ENCODE measurements at places on chromosomes 6 and 20.

DNA sequence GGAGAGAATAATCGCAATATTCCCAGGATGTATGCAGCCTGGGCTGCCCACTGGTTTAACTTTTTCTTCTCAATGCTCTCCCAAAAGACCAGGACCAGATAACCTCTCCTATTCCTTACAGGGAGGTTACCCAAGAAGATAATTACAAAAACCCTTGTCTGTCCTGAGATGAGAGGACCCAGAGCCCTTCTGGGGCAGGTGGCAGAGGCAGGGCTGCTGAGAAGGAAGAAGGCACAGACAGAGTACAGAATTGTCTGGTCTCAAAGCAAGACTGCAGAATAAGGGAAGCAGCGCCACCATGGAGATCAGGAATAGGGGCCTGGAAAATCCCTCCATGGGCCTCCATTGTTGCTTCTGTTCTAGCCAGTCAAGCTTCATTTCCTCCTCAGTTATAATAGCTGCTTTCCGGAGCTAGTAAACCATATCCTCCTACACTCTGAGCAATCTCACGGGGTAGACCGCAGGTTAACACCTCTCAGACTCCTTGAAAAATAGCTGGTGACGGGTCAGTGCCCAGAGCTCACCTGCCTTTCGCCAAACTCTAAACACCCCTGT lies 463 bp upstream of the HLA-DMB start:
- DNase-seq = no peak

DNA sequence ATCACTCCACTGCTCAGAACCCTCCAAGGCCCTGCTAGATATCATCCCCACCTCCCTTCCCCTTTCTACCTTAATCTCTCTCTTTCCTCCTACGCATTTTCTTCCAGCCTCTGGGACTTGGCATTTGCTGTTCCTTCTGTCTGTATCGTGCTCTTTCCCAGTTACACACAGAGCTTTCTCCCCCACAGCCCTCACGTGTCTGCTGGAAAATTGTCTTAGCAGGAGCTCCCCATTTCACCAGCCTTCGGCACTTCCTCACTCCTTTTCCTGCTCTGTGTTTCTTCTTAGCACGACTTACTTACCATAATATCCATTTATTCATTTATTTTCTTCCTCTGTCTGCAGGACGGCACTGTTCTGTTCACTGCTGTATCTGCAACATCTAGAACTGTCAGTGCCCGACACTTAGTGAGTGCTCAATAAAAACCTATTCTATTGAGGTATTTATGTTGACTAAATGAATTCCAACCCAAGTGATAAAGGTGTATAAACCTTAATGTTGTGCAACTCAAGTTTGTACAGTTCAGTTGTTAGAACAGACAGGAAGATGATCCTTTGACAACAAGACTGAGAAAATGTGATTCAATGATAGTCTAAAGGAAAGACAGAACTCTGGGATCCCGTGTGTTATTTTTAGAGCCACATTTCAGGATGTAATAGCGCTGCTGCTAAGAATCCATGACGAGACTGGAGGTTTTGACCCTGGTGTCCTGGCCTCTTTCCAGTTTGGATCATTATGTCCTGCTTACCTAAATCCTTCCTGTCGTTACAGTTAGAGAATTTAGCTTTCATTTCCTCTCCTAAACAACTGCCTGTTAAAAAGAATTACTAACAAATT lies 170.1 kb upstream of the LAMP5 start:
- no peak for DNase-seq

GRCh38 chr6:30463651-30464618 lies 25.4 kb upstream of the HLA-E start:
- no peak for DNase-seq

DNA sequence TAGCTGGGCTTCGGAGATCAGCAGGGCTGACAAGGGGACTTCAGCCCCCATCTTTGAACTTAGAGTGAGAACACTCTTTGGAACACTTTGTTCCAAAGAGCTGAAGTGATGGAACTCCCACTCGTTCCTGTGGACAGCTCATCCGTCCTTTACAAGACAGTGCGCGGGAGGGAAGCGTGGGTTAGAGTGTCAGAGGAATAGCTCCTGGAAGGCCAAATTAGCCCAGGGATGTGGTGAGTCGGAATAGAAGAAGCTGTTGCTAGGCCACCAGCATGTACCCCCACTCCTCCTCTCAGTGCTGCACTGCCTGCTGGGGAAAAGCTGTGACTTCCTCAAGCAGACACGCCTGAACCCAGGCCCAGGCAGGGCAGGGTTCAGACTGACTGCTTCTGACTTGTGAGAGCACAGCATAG lies 1.7 kb downstream of the SDCBP2 start:
- DNase-seq = no peak

GRCh38 chr6:167984876-167985604 lies 12.4 kb upstream of the KIF25 start:
- no peak for DNase-seq

All from NCI-H2081 treated with DMSO at 0.1 percent for 48 hours (cell line).